ENCODE measurements at places on chromosomes 2 and 18.

- no peak for DNase-seq
These were observed 98.6 kb downstream of the AAK1 start for GRCh38 chr2:69544951-69545350.

- peak; percentile 43 for DNase-seq
These were observed 4.5 kb downstream of the STK17B start for GRCh38 chr2:196166876-196167275.

- DNase-seq, result no peak
These were observed 55.2 kb upstream of the RALBP1 start for GRCh38 chr18:9419956-9420631.

- no peak for DNase-seq
These were observed 1233.5 kb upstream of the NXPH2 start for GRCh38 chr2:140013545-140014203.

- no peak for DNase-seq
These were observed 14.4 kb upstream of the EGR4 start for GRCh38 chr2:73307720-73308119.

GRCh38 chr2:13550285-13551231, 833.8 kb downstream of the TRIB2 start:
- no peak for DNase-seq

DNA sequence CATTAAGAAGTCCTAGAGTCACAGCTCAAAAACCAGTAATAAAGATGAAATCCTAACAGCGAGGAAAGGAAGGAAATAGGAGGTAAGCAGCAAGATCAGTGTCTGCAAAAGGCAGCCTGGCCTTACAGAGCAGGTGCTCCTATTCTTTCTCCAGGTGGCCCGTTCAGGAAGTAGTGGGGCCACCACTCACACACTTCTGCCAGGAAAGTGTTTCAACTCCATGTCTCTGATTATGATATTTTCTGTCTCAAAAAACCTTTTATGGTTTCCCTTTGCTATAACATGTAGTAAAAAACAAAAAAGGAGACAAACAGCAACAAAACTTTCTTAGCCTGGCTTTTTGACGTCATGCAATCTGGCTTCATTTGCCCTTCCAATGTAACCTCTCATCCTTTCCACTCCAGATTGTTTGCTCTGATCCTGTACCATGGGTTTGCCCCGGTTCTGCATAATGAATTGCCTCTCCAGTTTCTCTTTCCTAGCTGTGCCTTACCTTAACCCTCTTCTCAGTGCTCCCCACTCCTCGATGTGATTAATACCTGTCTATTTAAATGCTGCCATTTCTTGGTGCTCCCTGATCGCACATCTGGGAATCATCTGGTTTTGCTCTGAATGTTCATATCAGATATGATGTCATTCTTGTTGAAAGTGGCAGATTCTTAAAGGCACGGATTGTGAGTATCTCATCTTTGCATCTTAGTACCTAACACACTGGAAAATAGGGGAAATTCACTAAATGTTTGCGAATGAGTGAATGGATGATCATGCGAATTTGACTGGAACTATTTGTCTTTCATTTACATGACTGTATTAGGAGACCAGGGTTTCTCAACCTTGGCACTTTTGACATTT, 50.6 kb upstream of the PTPRM start:
- no peak for DNase-seq

DNA sequence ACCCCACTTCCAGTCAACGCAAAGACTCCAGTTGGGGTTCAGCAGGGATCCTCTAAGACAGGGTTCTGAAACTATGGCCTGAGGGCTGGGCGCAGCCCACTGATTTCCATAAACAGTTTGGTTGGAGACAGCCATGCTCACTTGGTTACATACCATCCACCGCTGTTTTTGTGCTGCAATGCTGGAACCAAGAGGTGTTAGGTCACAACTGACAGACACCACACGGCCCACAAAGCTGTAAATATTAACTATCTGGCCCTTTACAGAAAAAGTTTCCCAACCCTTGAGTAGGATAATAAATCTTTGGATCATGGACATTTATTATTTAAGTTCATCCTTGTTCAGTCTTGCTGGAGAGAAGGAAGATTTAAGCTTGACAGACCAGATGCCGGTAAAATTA, 8.4 kb upstream of the CD226 start:
- no peak for DNase-seq

GRCh38 chr2:70895249-70895648, 40.5 kb upstream of the ATP6V1B1 start:
- DNase-seq, result no peak

GRCh38 chr2:71575966-71576365, 122.6 kb downstream of the DYSF start:
- DNase-seq, result no peak

DNA sequence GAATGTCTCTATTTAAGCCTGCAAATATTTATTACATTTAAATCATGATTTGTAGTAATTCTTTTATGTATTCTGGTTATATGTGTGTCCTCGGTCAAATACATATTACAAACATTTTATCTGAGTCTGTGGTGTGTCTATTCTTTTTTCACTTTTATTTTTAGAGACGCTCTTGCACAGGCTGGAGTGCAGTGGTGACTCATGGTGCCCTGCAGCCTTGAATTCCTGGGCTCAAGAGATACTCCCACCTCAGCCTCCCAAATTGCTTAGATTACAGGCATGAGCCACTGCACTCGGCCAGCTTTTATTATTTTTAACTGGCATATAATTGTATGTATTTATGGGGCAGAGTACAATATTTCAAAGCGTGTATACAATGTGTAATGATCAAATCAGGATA, 47.5 kb downstream of the ARID5A start:
- no peak for DNase-seq

GRCh38 chr2:200767111-200767885, 44.4 kb upstream of the BZW1 start:
- DNase-seq, result no peak

DNA sequence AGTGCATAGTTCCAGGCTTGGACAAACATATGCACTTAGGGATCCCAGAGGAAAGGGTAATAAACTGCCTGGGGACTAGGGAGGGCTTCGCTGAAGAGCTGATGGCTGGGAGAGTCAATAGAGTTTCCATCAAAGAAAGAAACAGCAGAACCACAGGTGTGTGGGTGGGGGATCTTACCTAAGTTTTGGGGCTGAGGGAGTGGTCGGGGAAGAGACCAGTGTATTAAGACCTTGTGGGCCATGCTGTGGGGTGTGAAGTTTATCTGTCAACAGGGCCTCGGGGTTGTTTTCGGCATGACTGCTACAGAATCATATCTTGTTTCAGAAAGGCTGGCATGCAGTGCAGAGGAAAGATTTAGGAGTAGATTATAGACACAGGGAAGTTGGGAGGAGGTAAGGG, 31.2 kb upstream of the GTF2A1L start:
- no peak for DNase-seq

GRCh38 chr2:112582314-112582746, 2.1 kb upstream of the CHCHD5 start:
- DNase-seq, result peak; percentile 43

- no peak for DNase-seq
These were observed 100.4 kb downstream of the CCDC141 start for GRCh38 chr2:178949584-178949983.

GRCh38 chr2:168534926-168535325, 78.9 kb downstream of the CERS6 start:
- DNase-seq, result no peak

DNA sequence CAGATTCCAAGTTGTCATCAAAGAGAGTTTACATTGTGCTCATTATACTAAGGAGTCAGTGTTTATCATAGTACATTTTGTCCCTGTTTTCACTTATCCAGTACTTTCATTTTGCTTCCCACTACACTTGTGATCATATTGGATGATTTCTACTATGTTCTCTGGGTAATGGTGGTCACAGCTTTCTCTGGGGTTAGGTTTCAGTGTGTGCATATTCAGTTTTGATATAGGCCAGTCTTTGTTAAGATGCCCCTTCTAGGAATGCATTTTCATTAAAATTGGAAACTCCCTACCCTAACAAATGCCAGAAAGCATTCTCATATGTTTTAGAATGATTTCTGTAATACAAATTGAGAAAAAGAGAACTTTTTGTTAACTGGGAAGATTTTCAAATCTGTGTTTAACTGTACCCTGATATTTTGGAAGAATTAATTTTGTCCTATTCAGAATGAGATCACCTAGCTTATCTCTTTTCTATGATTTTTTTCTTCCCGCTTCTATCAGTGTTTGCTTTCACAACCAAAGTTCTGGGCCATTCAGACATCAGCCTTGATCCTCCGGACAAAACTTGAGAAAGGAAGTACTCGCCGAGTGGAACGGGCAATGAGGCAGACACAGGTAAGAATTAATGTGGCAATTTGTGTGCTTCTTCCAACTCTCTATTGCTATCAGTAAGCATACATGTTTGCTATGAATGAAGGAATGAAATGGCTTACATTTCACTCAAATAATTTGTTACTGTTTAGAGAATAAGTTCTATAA, 74.6 kb downstream of the TTC27 start:
- DNase-seq, result no peak

DNA sequence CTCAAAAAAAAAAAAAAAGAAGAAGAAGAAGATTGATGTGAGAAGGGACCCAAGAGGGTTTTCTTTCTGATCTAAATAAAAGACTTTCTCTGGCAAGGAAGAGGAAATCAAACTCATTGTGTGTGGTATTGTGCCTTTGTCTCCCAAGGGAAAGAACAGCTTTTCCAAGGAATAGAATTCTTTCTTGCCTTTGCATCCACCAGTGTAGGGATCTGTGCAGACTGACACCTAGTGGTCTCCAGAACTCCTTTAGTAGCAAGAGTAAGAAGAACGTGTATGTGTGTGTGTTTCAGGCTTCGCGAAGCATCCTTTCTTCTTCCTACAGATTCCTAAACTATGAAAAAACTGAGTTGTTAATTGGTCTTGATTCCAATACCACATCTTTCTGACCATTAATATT, 33.5 kb upstream of the CRIM1 start:
- DNase-seq, result no peak

- no peak for DNase-seq
These were observed 70.6 kb upstream of the RAB6C start for GRCh38 chr2:129908721-129909373.

DNA sequence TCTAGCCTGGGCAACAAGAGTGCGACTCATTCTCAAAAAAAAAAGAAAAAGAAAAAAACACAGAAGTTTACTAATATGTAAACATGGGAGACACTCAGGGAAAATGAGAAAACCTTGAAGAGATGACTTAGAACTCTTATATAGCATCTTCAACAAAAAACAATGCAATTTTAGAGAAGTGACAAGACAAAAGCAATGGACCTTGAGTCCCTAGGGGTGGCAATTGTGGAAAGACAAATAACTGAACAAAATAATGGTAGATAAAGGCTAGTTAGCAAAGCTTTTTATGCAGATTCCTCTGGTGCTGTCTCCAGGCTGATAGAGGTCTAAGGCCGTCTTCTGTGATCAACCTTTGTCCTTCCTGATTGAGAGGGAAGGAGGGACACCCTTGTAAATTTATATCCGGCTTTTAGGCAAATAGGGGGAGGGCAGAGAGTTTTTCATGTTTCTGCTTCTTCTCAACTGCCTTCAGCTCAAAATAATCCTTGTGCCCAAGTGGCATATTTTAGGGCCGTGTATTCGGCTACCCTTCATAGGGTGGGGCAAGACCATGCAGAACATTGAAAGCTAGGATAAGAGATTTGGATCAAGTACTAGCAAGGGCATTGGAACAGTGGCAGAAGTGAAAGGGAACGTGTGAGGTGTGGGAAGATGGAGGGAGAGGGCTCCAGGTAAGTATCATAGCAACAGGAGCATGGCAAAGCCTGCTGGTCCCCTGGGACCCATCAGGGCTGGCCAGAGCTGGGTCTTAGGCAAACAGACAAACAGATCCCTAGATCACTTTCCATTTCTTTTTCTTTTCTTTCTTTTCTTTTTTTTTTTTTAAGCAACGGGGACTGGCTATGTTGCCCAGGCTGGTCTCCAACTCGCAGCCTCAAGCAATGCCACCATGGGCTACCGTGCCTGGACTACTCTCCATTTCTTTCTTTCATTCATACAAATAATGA, 116.2 kb upstream of the STPG4 start:
- DNase-seq, result no peak

GRCh38 chr2:39541011-39541930, 104.2 kb upstream of the MAP4K3 start:
- DNase-seq, result no peak

- no peak for DNase-seq
These were observed 15.1 kb upstream of the WDR33 start for GRCh38 chr2:127826047-127826446.

GRCh38 chr2:53753041-53753440, 14.6 kb upstream of the CHAC2 start:
- no peak for DNase-seq

- no peak for DNase-seq
These were observed 22.5 kb downstream of the TXNL1 start for GRCh38 chr18:56615738-56616520.

- DNase-seq, result no peak
These were observed 240.3 kb downstream of the CDH7 start for GRCh38 chr18:65990944-65991708.

- DNase-seq, result no peak
These were observed 39.4 kb upstream of the RND3 start for GRCh38 chr2:150526827-150527226.

GRCh38 chr2:31523871-31524492, 56.8 kb downstream of the SRD5A2 start:
- DNase-seq, result peak; percentile 18

DNA sequence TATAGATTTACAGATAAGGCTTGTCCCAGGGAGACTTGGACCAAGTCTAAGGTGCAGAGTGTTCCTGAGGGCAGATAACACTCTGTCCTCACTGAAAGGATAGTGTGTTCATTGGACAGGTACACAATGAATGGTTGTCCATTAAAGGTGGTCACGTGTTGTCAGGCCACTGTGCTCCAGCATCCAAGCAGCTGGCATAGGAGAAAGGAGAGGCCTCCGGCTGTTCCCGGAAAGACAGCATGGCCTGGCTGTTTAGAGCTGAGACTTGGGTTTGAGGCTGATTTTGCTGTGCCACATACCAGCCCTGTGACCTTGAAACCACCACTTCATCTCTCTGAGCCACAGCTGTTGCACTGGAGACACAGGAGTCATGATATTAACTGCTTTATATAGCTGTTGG, 19.6 kb upstream of the SULT1C3 start:
- DNase-seq, result no peak

DNA sequence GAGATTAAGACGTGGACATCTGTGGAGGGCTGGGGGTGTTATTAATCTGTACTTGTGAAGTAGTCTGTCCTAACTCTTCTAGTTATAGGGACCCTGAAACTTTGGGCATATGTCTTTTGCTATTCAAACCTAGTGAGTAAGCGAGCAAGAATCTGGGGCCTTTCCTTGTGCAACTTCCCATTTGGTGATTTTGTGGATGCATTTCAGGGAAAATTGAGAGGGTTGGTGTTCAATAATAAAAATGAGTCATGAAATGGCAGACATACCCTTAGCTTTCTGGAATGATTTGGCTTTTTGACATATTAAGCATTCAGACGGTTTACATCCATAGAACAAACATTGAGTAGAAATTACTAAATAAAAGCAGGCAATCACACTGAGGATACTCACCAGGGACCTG, 17.0 kb downstream of the COL4A4 start:
- DNase-seq, result no peak

- no peak for DNase-seq
These were observed 2.2 kb downstream of the IL1F10 start for GRCh38 chr2:113069676-113070605.

Measured in AML-193 (cell line).